ENCODE measurements at places on chromosomes 7 and 10.

GRCh38 chr7:77216181-77216845, 16.7 kb upstream of the FGL2 start:
- peak; percentile 17 for DNase-seq

GRCh38 chr7:124989911-124990310, 60.3 kb upstream of the POT1 start:
- no peak for DNase-seq

DNA sequence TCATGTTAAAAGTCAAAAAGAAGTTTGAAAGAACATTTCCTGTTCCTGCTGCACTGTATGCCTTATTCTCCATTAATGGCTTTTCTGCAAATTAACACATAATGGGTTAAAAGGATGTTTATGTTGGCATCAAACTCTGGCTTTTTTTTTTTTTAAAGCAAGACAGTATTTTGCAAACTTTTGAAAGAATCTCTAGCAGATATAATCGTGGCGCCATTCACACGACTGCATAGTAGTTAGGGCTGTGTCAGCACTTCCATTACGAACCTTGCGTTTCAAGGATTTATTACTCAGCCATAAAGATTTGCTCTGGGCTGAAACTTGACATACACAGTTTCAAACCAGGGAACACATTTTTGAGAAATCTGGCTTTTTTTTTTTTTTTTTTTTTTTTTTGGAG, 207.8 kb downstream of the DYNC1I1 start:
- no peak for DNase-seq

DNA sequence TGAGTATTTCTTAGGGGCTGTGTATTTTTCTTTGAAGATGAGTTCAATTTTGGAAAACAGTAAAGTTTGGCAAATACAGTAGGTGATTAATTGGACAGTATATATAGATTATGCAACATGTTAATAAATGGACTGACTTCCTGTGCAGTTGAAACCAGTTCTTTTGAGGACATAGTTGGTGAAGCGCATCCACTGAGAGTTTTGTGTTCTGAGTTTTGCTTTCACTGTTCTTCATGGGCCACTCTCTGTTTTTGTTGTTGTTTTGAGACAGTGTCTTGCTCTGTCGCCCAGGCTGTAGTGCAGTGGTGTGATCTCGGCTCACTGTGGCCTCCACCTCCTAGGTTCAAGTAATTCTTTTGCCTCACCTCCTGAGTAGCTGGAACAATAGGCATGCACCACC, 109.0 kb downstream of the SDHAF3 start:
- DNase-seq = no peak

DNA sequence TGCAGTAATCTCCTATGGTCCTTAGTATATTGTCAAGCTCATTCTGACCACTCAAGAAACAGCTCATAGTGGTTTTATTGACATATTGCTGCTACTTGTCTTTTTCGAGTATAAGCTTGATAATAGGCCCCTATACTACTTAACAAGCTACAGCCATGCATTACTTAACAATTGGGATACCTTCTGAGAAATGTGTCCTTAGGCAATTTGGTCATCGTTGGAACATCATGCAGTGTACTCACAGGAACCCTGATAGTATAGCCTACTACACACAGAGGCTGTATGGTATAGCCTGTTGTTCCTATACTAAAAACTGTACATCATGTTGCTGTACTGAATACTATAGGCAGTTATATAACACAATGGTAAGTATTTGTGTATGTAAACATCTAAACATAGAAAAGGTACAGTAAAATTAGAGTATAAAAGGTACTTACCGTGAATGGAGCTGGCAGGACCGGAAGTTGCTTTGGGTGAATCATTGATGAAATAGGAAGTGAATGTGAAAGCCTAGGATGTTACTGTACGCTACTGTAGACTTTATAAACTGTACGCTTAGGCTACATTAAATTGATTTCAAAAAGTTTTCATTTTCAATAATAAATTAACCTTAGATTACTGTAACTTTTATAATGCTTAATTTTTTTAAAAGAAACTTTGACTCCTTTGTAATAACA, 160.9 kb downstream of the LRRC4 start:
- DNase-seq = no peak

DNA sequence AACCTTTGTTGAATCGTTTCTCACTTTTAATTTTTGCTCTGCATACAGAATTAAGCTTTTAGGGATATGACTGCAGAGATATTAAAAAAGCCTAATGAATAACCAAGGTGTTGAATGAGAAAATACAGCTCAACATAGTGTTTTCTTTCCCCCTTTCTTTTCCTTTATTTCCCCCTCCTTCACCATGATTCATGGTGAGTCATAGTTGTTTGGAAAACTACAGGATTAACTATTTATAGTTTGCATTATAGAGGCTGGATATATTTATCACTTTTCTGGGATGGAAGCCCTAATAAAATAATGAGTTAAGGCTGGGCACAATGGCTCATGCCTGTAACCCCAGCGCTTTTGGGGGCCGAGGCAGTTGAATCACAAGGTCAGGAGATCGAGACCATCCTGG, 115.0 kb downstream of the DNAJB9 start:
- no peak for DNase-seq

- DNase-seq = no peak
These were observed 18.6 kb downstream of the WDR37 start for GRCh38 chr10:1074748-1075308.

- no peak for DNase-seq
These were observed 146.9 kb upstream of the ANK3 start for GRCh38 chr10:60536529-60537114.

DNA sequence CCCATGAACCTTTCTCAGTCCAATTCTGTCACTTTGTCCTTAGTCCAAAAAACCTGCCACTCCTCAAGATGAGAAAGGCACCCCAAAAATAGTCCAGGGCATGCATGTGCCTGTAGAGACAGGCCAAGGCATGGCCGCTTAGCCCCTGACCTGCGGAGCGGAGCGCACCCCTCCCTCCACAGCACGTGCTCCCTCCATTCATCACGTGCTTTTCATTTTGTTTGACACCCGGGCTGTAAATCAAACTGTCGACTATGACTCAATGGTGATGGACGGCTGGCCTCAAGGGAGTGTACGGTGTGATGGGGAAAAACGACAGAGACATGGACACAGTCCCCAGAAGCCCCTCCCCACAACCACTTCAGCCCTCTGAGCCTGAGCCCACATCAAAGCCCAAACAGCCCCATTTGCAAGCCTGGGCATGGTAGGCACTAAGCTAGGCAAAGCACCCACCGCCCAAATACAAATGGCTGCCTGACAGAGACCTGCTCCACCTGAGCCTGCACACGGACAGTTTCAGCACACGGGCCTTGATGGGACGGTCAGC, 90.6 kb downstream of the ZRANB1 start:
- DNase-seq = no peak

- DNase-seq = no peak
These were observed 27.0 kb upstream of the FZD8 start for GRCh38 chr10:35668865-35669650.

DNA sequence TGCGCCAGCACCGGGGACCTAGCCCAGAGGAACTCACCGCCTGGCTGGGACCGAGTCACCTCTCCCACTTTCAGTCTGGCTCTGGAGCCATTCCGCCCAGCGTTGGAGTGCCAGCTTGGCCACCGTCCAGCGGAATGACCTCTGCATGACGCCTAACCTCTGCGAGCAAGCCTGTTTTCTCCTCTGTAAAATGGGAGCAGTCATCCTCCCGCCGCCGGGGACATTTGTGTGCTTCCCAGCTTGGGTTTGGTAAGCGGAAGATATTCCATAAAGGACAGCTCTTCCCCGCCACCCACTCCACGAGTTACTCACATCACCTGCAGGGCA, 1.3 kb upstream of the ZCCHC24 start:
- no peak for DNase-seq

DNA sequence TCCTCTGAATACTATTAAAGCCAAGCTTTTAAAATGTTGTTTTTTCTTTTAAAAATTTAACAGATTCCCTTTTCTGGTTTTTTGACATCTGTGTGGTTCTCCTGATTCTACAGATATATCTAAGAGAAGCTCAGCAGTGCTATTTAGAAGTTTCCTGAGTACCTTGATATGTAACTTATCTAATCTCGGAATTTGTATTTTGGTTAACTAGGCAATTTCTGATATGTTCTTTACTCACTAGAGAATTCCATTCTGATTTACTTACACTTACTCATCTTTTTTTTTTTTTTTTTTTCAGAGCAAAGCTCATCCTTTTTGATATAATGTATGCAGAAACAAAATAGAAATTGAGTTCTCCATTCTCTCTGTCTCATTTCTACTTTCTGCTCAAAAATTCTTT, 63.8 kb downstream of the PALS2 start:
- no peak for DNase-seq

DNA sequence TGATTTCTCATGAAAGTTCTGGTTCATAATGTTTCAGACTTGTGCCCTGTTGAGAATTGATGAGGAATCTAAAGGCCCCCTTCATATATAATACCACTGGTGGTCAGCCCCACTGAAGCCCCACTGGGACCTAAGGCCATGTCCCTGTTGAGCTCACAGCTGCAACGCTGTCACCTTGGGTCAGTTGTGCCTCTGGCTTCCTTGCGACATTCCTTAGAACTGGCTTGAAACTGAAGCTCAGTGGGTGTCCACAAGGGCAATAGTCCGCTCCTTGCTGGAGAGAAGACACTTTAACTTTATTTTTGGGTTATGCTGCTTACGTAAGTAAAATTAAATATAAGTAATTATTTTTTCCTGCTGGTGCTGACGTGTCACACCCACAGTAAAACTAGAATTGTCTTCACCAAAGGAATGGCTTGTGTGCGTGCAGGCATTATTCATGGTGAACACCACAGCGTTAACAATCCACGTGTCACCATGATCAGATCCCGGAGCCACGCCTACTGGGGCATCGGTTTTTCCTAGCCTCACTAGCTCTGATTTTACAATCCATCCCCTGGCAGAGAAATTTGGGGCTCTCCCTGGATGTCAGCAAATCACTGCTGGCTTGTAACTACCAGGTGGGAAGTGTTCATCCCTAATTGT, 66.5 kb downstream of the BICC1 start:
- no peak for DNase-seq

- DNase-seq = no peak
These were observed 2.2 kb upstream of the MET start for GRCh38 chr7:116669769-116670168.

DNA sequence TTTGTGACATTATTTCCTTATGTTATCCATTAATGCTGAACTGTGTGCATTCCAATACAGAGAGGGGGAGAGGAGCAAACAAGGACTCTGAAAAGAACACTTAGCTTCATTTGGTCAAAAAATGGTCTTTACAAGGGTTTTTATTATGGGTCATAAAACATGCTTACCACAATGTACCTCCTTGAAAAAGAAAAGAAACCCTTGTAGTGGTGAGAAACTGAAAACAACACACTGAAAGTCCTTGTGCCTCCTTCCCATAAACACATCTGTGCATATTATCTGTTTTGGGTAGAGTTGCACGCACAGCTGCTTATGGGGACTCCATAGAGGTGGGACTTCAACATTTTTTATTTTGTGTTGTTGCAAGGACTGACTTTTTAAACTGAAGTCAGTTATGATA, 98.7 kb downstream of the CDK6 start:
- no peak for DNase-seq

DNA sequence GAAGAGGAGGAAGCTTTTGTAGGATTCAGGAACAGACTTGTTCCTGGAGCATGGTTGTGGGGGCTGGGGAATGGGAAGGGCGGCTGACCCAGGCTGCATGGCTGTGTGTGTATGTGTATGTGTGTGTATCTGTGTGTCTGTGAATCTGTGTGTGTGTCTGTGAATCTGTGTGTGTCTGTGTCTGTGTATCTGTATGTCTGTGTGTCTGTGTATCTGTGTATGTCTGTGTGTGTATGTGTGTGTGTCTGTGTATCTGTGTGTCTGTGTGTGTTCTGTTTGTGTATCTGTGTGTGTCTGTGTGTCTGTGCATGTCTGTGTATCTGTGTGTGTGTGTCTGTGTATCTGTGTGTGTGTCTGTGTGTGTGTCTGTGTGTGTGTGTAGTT, 6.6 kb upstream of the STX1A start:
- DNase-seq = no peak

DNA sequence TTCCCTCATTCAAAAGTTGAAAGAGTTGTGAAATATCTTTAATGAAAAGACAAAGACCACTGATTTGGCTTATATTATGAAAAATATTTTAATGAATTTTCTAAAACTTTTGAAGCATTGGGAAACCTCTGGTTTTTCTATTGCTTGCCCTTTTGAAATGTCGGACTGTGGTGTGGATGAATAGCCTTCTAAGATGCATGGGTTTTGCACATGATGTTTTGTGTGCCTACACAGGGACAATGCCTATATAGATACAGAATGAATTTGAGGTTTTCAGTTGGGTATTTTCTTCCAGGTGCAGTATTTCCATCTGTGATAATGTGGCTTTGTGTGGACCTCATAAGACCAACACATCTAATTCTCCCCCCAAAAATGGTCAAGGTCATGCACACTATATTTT, 1437.9 kb downstream of the REEP3 start:
- DNase-seq = no peak

DNA sequence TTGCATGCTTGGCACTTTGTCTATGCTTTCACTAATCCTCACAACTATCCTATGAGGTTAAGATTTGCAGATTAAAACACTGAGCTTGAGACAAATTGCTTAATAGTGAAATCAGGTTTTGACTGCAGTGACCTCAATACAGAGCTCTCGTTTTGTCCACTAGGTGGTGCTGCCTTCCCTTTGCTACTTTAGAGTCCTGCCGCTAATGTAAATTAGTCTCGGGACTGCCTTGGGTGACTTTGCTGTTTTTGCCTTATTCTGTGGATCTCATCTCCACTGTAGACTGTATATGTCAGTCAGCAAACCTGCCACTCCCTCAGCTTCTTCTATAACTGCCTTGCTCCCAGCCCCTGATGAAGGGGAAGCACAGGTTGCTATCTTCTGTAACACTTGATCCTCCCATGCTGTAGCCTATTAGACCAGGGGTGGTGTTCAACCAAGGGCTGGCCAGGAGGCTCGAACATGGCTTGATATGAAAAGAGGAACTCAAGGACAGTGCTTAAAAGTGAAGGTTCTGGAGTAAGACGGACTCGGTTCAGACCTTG, 26.0 kb downstream of the ASB4 start:
- DNase-seq = peak; percentile 90

GRCh38 chr10:20598590-20598989, 298.5 kb downstream of the NEBL start:
- no peak for DNase-seq

DNA sequence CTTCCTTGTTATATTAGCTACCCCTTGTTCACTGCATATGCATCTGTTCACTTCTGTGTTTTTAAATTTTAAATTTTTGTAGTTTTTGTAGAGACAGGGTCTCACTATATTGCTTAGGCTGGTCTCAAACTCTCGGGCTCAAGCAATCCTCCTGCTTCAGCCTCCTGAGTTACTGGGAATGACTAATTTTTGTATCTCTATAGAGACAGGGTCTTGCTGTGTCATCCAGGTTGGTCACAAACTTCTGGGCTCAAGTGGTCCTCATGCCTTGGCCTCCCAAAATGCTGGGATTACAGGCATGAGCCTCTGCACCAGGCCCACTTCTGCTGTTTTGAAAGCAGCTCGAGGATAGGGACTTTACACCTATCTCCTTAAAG, 64.6 kb downstream of the PRTFDC1 start:
- no peak for DNase-seq
